ENCODE measurements at places on chromosomes 6 and 20.

- no peak for DNase-seq
Observed at GRCh38 chr20:35304956-35305355, 12.7 kb upstream of the FAM83C start.

GRCh38 chr20:17818187-17818586 lies 118.4 kb downstream of the BANF2 start:
- no peak for DNase-seq

- DNase-seq: no peak
Observed at GRCh38 chr6:119584088-119584487, 234.5 kb upstream of the MAN1A1 start.

GRCh38 chr20:12502443-12502842 lies 506.3 kb upstream of the SPTLC3 start:
- DNase-seq: no peak

GRCh38 chr6:28764014-28764723 lies 159.6 kb downstream of the TRIM27 start:
- peak; percentile 45 for DNase-seq

- DNase-seq: no peak
Observed at GRCh38 chr6:167588920-167589614, 237.6 kb upstream of the AFDN start.

- no peak for DNase-seq
Observed at GRCh38 chr6:10557913-10558312, 36.8 kb downstream of the GCNT2 start.

- DNase-seq: peak; percentile 51
Observed at GRCh38 chr6:34237722-34238584, 1.3 kb downstream of the HMGA1 start.

DNA sequence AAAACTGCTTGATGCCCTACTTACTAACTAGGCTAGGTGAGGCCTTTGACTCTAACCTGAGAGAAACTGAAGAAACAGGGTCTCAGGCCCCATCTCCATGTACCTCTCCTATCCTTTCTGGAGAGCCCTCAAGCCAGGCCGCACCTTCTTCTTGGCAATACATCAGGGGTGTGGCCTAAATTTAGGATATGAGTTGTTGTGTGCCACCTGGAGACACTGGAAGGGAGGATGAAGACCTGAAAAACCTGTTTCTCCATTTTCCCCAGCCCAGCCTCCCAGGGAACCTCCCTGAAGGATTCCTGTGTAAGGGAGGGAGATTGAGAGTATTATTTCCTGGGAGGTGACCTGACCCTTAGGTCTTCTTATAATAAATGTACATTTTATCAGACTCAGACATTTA lies 3.1 kb downstream of the LY6G6D start:
- peak; percentile 81 for DNase-seq

DNA sequence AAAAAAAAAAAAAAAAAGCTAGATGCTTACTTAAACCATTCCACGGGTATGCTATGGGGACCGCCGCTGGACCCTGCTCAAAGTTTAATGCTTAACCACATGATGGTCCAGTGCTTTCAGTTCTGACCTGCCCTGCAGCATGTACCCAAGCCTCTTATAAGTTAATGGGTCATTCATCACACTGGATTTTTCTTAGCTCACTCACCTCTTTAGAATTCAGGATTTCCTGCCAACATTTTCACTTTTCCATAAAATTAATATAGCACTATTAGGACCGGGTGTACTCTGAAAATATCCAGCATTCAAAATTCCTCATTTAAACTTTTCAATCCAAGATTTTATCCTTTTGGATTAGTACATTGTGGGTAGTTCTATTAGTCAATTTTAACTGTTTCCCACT lies 140.8 kb downstream of the ALDH8A1 start:
- DNase-seq: no peak

- no peak for DNase-seq
Observed at GRCh38 chr6:52077180-52077884, 10.1 kb downstream of the PKHD1 start.

DNA sequence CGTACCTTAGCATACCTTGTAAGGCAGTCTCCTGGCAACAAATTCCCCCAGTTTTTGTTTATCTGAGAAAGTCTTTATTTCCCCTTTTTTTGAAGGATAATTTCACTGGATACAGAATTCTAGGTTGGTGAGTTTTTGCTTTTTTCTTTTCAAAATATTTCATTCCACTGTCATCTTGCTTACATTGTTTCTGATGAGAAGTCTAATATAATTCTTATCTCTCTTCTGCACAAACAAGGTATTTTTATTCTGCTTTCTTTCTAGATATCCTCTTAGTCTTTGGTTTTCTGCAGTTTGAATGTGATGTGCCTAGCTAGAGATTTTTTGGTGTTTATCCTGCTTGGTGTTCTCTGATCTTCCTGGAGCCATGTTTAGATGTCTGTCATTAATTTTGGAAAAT lies 57.7 kb upstream of the EZR start:
- no peak for DNase-seq

DNA sequence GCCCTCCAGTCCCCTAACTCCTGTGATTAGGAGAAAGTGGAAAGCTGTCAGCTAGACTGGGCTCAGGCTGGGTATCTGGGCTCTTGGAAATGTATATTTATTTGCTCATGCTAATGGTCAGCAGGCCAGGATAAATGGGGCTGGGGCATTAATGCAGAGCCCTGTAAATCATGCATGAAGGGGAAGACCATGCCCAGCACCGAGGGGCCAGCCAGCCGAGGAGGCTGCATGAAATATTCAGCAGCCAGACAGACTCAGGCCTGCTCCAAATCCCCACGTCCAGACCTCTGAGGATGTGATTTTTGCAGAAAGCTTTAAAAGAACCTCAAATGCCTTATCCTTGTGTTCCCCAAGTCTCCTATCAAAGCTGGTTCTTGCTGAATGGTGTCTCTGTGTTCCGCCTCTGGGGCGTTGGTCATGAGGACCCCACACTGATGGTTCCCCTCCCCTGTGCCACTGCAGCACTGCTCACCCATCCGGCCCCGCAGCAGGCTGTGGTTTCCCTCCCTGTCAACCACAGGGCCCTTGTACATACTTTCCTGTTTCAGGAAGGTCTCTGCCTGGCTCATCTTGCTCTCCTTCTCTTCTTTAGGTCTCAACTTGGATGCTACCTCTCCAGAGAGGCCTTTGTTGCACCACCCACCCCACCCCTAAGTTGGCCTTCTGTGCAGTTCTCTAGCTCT lies 358.4 kb downstream of the CDH26 start:
- no peak for DNase-seq

GRCh38 chr6:148263010-148263409 lies 79.6 kb upstream of the SASH1 start:
- peak; percentile 68 for DNase-seq

DNA sequence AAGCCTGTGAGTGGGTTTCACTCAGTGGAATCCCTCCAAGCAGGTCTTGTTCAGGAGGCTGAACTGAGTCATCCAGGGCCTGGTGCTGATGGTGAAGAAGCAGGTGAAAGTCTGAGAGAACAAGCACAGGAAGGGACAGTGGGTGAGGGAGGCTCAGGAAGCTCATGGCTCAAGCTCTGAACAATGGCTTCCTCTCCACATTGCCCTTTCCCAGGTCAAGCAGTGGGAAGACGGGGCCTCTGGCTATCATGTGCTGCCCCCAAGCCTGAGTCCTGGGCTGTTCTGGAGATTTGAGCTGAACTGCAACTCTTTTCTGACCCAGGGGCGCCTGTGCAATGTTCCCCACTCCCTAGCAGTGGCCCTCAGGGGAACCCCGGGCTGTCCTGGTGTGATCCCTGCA lies 3.4 kb downstream of the CST9L start:
- DNase-seq: no peak

DNA sequence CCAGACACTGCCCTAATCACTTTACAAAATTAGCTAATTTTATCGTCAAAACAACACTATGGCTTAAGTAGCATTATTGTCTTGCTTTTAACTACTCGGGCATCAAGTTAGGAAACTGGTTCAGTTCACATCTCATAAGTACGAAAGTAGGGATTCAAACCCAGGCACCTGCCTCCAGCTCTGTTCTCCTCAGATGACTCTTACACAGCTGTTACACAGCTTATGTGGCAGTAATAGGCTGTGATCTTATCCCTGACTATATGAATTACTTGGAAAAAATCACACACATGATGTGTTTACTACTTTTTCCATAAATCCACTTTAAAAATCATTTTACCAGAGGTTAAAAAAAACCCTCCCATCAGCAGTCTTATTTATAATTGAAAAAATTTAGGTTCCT lies 389.2 kb upstream of the FLRT3 start:
- DNase-seq: no peak

DNA sequence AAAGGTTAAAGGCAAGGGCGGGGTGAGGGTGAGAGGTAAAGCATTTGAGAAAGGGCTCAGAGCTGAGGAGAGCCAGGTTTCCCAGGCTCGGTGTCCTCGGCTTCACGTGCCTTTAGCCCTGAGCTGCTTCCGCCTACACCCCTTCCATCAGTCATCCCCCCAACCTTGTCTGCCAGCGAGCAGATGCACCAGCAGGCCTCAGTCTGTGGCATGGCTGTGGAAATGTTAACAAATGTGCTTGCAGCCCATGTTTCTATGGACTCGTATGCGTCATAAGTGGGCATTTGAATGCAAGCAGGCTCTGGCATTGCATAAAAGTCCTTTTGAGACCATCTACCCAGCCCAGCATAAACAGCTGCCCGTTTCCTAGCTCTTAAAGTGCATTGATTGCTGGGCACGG lies 88.8 kb downstream of the SYNJ2 start:
- no peak for DNase-seq

DNA sequence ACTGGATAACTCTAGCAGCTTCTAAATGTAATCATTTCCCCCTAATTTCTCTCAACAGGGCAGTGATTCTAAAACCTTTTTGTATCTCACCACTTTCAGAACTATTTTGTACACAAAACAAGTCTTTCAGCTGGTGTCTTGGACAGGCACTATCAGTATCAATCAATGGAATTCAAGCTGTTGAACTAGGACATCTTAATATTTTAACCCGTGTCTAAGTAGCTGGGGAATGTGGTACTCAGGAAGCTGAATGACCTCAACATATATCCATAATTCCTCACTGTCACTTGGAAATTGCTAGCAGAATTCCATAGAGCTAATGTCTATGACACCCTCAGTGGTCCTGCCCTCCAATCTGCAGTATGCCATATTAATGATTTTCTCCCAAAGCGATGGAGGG lies 24.5 kb downstream of the ADAT2 start:
- no peak for DNase-seq

DNA sequence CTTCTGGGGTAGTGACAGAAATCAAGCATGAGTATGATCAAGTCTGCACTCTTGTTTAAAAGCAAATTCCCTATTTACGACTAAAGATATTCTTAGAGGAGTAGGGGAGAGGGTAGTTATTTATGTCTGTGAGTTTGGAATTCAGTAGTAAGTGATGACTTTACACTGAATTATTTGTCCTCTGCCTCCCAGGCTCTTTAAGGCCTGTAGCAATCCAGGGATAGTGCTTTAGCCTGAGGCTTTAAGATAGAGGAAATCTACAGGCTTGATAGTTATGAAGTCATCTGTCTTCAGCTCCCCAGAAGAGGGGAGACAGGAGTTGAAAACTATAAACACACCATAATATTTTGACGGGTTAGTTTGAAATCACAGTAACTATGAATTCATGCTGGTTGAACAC lies 664.5 kb downstream of the EPM2A start:
- DNase-seq: peak; percentile 76

DNA sequence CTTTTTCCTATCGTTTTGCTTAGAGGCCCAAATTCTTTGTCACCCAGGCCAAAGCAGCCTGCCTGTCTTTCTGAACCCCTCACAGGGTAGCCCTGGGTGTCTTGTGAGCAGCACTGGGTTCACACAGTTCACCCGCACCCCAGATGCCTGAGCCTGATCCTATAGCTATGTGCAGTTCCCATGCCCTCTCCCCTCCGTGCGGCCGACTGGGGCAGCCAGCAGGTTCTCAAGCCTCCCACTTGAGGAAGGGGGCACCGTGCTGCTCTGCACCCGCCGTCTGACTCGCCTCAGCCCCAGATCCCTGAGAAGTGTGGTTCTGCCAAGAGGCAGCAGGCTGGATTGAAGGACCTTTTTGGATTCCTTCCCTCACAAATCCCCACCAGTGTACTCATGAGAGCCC lies 89.0 kb downstream of the PSMB1 start:
- no peak for DNase-seq

DNA sequence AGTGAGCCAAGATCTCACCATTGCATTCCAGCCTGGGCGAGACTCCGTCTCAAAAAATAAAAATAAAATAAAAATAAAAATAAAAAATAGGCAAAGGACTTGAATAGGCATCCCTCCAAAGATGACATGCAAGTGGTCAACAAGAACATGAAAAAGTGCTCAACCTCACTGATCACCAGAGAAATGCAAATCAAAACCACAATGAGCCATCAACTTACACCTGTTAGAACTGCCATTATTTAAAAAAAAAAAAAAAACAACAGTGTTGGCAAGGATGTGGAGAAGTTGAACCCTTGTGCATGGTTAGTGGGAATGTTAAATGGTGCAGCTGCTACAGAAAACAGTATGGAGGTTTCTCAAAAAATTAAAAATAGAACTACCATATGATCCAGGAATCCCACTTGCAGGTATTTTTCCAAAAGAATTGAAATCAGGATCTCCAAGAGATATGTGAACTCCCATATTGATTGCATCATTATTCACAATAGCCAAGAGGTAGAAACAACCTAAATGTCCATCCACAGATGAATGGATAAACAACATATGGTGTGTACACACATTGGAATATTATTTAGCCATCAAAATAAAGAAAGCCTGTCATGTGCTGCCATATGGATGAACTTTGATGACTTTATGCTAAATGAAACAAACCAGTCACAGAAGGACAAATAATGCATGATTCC lies 2.8 kb downstream of the C20orf203 start:
- DNase-seq: no peak

- no peak for DNase-seq
Observed at GRCh38 chr6:40931931-40932330, 107.1 kb downstream of the UNC5CL start.

GRCh38 chr6:169291646-169292337 lies 38.1 kb upstream of the THBS2 start:
- DNase-seq: peak; percentile 63

- DNase-seq: no peak
Observed at GRCh38 chr20:37274851-37275524, 13.4 kb upstream of the GHRH start.

DNA sequence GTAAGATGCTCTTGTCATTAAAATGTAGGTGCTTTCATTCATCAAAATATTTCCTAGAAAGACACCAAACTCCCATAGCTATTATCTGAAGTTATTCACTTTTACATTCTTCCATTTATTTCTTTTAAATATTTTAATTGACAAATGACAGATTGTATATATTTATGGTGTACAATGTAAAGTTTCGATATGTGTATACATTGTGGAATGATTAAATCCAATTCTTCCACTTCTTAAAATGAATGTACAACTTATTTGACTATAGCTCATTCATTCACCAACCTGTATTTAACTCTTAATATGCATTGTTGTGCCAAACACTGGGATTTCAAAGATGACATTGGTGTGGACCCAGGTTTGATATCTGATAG lies 41.0 kb downstream of the CCN2 start:
- DNase-seq: no peak

GRCh38 chr6:170471491-170471890 lies 81.6 kb downstream of the PSMB1 start:
- no peak for DNase-seq

GRCh38 chr6:18262702-18263417 lies 1.5 kb downstream of the DEK start:
- no peak for DNase-seq

- no peak for DNase-seq
Observed at GRCh38 chr6:10268611-10269310, 146.1 kb downstream of the TFAP2A start.

Measured in trophoblast cell (in vitro differentiated cells and primary cell).